ENCODE measurements at places on chromosomes 12 and 14.

- DNase-seq = no peak
Measured at GRCh38 chr14:66240105-66240504, 246.1 kb upstream of the CCDC196 start.

DNA sequence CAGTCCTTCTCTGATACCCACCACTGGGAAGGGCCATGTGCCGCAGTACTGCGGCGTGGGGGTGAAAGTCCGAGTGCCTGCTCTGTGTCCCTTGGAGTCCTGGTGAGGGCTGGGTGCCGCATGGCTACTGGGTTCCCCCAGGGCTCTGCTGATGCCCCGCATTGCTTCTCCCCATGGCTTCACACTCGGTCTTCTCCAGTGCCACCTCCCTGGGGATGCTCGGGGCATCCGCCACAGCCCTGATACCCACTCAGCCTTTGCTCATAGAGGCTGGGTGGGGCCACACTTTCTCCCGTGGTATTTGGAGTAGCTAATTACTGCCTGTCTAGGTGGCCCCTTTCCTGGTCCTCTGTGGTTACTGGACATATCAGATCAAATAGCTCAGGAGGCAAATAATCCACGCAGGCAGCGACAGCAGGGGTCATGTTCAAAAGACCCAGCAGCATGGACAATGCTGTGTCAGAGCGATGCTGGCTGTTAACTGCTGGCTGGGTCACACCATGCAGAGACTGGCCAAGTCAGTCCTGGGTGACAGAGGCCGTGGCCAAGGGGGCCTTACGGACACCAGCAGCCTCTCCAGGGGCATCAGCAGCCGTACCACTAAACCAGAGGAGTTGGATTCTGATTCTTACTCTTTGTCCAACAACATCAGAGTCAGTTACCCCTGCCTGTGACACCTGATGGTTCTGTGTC is 106.5 kb downstream of the ADGRD1 start:
- no peak for DNase-seq

DNA sequence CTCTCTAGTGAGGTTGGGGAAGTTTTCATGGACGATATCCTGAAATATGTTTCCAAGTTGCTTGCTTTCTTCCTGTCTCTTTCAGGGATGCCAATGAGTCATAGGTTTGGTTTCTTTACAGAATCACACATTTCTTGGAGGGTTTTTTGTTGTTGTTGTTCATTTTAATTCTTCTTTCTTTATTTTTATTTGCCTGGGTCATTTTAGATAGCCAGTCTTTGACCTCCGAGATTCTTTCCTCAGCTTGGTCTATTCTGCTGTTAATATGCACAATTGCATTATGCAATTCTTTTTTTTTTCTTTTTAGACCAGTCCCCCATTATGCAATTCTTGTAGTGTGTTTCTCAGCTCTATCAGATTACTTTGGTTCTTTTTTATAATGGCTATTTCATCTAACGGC is 338.9 kb downstream of the AEBP2 start:
- no peak for DNase-seq

DNA sequence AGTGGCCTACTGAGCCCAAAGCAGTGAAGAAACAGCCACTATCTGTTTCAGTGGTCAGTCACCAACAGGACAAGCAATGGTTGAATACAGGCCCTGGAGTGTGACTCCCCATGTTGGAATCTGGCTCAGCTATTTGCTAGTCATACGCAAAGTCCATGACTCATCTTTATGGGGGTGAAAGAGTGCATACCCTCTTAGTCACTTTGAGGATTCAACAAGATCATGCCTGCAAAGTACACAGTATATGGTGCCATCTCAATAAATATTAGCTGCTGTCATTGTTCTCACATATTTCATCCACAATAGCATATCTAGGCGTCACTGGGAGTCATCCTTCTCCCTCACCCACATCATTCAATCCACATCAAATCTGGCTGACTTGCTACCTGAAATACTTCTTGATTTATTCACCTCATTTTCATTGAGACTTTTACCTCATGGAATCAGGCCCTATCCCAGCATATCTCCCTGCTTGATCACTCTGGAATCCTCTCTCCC is 26.4 kb upstream of the STAB2 start:
- DNase-seq = no peak

GRCh38 chr12:55043542-55043941 is 23.8 kb downstream of the NEUROD4 start:
- no peak for DNase-seq

GRCh38 chr12:59036973-59037762 is 116.9 kb upstream of the LRIG3 start:
- no peak for DNase-seq

- DNase-seq = no peak
Measured at GRCh38 chr12:132259364-132259871, 70.0 kb downstream of the GALNT9 start.

DNA sequence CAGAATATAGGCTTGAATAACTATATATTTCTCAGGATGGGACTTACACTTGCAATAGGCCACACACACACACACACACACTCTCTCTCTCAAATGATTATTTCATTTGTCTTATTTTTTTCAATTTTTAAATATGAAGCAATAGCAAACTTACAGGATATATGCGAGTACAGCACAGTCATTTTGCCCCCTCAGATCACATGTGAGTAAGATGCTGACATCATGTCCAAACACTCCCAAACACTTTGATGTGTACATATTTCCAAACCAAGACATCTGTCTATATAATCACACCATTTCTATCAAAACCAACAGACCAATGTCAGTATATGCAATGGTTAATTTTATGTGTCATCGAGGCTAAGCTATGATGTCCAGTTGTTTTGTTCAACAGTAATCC is 1535.9 kb upstream of the FLRT2 start:
- DNase-seq = no peak

DNA sequence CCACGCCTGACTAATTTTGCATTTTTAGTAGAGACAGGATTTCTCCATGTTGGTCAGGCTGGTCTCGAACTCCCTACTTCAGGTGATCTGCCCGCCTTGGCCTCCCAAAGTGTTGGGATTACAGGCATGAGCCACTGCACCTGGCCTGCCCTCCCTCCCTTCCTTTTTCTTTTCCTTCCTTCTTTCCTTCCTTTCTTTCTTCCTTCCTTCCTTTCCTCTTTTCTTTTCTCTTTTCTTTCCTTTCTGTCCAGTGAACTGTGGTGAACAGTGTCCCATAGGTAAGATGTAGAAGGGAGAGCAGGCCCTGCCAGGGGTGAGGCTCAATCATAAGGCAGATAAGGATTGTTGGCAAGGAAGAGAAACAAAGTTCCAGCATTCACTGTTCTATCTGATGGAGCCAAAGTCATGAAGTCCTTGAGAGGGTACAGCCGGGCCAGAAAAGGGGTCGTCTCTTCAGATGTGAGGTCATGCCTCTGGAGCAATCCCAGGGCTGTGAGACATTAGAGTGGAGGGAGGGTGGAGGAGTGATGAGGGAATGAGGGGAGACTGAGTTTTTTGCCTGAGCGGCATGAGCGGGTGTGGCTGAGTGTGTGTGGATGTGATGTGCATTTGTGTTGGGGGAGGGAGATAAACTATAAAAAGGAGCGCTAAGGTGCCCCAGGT is 4.2 kb upstream of the MLF2 start:
- DNase-seq = no peak

All from effector memory CD4-positive, alpha-beta T cell (primary cell).